ENCODE measurements at places on chromosomes 2 and 18.
A peak's percentile ranks its signal among the peaks of the same experiment; 100 is the strongest.

DNA sequence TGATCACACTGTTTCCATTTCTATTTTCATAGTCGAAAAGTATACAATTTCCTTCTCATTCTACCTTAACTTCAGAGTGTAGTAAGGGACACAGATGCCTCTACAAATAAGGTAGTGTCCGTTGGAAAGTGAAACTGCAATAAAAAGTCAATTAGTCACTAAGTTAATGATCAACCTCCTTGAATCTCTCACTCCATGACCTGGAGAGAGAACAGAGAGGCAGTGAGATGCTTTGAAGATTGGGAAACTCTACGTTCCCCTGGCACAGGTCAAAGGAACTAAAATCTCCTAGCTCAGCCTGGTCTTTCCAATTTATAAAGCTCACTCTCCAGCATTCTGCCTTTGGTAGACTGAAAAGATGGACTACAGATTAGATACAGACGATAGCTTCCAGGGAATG is 153.8 kb upstream of the ACAA2 start:
- DNase-seq: no peak

DNA sequence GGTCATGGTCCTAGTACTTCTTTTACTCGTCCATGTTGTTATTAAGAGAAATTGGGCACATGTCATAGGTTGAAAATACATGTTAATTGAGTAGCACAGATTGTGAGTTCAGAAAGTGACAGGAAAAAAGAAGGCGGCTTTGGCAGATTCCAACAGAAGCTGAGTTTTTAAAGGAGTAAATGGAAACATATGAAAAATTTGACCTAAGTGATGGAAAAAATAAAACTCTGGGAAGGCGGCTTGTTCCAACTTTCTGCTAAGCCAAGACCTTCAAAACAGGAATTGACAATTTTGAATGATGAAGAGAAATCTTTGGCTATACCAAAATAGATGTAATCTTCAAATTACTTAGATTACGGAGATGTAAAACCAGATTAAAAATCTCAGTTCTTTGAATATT is 868.0 kb downstream of the EPHA4 start:
- no peak for DNase-seq

DNA sequence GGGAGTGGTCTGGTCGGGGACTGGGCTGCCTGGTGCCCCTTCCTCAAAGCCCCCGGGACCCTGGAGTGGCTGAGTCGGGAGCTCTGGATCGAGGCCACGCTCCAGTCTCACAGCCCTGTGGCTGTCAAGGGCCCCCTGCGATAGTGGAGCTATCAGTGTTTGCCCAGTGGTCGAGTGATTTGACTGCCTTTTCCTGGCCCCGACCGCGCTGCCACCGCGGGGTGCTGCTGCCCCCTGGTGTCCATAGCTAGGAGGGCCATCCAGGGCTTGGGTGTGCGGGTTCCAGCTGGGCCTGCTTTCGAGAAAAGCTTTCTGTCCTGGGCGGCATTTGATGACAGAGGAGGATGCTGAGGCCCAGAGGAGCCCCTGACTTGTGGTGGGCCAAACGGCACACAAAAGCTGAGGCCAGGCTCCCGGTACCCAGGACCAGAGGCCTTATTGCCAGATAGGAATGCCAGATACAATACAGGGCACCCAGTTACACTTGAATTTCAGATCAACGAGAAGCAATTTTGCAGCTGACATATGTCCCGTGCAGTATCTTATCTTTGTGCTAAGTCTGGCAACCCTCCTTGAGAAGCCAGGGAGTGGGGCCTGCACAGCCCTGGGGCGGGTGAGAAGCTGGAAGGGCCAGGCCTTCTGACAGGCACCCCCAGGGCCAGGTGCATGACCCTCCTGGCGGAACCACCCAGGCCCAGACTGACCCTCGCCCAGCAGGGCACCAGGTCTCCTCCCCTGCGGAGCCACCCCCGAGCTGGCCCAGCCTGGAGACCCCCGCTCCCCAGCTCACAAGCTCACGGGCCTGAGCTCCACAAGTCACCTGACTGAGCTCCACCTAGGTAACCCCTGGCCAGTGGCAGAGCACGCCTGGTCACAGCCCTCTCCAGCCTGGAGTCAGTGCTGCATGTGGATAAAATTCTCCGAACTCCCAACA is 13.0 kb downstream of the ODC1 start:
- DNase-seq: peak; percentile 58

DNA sequence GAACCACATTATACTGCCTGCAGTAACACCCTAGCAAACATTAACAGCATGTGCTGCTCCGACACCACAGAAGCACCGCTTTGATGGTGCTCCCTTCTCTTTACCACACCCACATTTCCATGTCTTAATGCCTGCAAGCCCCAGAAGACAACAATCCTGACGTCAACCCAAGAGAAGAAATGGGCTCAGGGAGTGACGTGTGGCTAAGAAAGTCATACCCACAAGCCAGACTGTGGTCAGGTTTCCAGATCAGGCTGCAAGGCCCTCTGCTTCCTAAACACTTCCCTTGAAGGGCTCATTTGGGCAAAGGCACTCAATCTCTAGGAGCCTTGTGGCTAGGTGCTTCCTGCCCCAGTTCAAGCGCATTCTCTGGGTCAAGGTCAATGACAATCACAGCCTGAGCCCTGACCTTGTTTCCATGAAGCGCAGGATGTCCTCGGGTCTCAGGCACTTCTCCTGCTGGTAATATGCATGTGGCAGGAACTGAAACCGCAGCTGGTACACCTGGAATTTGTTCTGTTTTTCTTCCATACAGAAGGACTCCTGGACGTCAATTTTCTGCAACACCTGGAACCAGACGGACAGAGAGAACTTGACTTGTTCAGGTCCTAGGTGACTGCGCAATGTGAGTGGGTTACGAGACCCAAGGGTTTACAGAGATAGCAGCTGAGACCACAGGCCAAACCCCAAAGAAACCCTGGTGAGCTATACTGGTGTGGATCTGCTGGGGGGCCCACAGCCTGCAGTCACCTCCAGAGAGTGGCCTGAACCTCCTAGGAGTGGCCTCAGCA is 67.2 kb downstream of the POLR1A start:
- DNase-seq: peak; percentile 51

- DNase-seq: no peak
Observed at GRCh38 chr2:213189001-213189899, 37.8 kb upstream of the IKZF2 start.

GRCh38 chr2:39039072-39039471 is 81.8 kb downstream of the SOS1 start:
- DNase-seq: no peak

GRCh38 chr18:7221424-7222155 is 9.3 kb upstream of the LRRC30 start:
- DNase-seq: no peak

GRCh38 chr2:27247893-27248292 is 15.0 kb downstream of the SLC30A3 start:
- DNase-seq: no peak
